ENCODE measurements at places on chromosomes 2 and 18. TPM values are rescaled to one million over a fixed set of nuclear protein-coding genes. Genes with fewer than 3 reads are reported as not detected.

GRCh38 chr2:529424-529823, 147.8 kb downstream of the TMEM18 start:
- no peak for DNase-seq
- peaks cover 15% of the 10 kb centered on the region for H3K27me3 ChIP-seq
- H3K36me3 ChIP-seq, result no peaks in the 10 kb centered on the region

GRCh38 chr2:198930170-198930569, 527.6 kb downstream of the SATB2 start:
- H3K27ac ChIP-seq, result no peak overlapping the region
- H3K4me3 ChIP-seq, result no peak overlapping the region
- no peak for DNase-seq
- no peaks in the 10 kb centered on the region for H3K4me1 ChIP-seq
- no peaks in the 10 kb centered on the region for H3K27me3 ChIP-seq
- H3K36me3 ChIP-seq, result no peaks in the 10 kb centered on the region

GRCh38 chr2:10434886-10435819, 13.0 kb downstream of the ODC1 start:
- peak overlapping the region; percentile 8 for H3K27ac ChIP-seq
- DNase-seq, result peak; percentile 83
- H3K27me3 ChIP-seq, result peaks cover 15% of the 10 kb centered on the region

Gene SERTAD2
- total RNA-seq, result 21.8 TPM

Gene GALNT5
- not detected for total RNA-seq

DNA sequence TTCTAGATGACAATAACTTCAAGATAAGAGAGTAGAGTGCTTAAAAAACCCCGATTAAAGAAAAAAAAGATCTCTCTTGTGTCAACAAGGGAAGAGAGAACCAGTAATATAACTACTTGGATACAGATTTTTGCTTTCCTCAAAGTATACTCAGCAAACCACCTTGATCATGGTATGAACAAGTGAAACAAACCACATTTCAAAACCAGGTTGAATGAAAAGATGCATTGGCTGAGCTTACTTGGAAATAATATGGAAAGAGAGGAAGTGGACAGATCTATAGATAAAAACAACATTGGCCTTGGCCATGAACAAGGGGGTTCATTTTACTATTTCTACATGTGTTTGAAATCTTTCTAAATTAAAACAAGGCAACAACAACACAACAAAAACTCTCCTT, 50.1 kb downstream of the ATP8B1 start:
- no peaks in the 10 kb centered on the region for H3K36me3 ChIP-seq
- peaks cover 4% of the 10 kb centered on the region for H3K27me3 ChIP-seq
- H3K4me1 ChIP-seq, result peaks cover 12% of the 10 kb centered on the region
- DNase-seq, result no peak

All from activated CD8-positive, alpha-beta T cell treated with anti-CD3 and anti-CD28 coated beads, Interleukin-2, amount 10 ng/mL, durations not matched to agents 7 days and 5 days (primary cell).